GM18507 (cell line): ENCODE measurements at places on chromosomes 5 and 9.

DNA sequence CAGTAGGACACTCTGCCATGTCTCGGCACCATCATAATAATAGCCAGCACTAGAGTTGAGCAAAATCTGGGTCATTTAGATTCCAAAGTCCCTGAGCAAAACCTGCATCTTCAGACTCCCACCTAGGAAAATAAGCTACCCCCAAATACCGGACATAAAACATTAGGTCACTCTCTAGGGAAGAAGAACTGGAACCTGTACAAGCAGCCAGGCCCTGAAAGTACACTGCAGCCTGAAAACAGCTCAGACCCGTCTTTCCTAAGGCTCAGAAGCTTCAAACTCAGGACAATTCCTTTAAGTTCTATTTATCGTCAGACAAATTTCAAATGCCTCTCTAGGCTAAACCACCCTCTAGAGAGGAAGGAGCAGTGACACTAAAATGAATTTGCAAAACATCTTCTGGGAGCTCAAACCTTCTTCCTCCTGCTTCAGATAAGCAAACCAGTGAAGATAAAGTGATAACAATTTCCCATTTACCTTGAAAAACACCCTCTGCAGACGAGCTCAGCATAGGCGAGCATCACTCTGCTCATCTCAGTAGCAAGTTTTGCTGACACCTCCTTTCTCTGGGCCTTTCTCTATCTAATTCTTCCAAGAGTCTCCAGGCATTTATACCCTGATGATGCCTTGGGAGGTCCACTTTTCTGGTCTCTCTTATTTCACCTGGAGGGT lies 34.0 kb downstream of the ADAM19 start:
- DNase-seq, result no peak

DNA sequence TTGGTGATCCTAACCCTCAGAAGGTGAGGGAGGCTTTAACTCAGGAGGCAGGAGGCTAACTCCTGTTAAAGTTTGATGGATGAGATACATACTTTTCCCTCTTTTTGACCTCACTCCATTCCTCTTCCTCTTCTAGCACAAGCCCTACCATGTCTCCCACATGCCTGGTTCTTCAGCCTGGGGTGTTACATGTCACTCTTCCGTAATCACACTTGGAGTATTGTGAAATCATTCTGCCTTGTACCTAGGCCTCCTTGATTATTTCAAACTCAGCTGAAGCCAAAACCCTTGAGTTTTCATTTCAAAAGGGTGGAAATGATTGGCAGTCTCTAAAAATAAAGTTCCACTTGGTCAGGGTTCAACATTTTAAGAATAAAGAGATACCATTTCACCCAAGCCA lies 1.8 kb downstream of the PLAC8L1 start:
- no peak for DNase-seq

GRCh38 chr9:14538526-14538925 lies 154.7 kb downstream of the ZDHHC21 start:
- no peak for DNase-seq

GRCh38 chr5:124162767-124163532 lies 583.5 kb downstream of the ZNF608 start:
- no peak for DNase-seq

- DNase-seq, result no peak
These were observed 50.0 kb downstream of the PTPRD start for GRCh38 chr9:10562581-10563343.

- no peak for DNase-seq
These were observed 64.5 kb upstream of the ERBIN start for GRCh38 chr5:65861830-65862241.

GRCh38 chr9:134847752-134848432 lies 32.7 kb upstream of the FCN2 start:
- DNase-seq, result no peak

DNA sequence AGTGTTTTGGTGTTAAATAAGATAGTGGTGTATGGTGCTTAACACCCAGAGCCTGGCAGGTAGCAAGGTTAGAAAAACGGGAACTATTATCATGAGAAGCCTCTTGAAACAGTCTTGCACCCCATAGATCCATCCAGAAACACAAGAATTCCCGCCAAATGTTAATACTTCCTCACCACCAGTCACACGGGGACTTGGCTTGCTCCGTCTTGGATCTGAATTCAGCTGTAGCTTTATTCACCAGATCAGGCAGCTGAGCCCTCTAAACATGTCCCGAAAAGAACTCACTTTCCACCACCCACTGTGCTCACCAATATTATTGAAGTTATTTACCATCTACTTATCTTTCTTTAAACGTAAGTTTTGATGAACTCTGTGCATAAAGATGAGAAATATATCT lies 101.6 kb upstream of the PTPN3 start:
- DNase-seq, result no peak

- DNase-seq, result no peak
These were observed 218.9 kb downstream of the TMEM161B start for GRCh38 chr5:88049737-88050136.

GRCh38 chr9:92147030-92147851 lies 32.0 kb upstream of the SPTLC1 start:
- peak; percentile 26 for DNase-seq

DNA sequence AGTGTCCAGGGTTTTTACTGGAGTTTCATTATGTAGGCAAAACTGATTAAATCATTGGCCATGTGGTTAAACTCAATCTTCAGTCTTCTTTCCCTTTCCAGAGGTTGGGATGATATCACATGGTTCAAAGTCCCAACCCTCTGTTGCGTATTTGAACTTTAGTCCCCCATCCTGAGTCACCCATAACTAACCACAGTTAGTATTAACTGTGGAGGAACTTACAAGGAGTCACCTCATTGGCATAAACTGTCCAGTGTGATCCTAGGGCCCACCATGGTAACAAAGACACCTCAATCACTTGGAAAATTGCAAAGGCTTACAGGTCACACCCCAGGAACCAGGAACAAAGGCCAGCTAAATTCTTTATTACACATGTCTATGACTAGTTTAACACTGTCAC lies 188.5 kb downstream of the COX7C start:
- no peak for DNase-seq

DNA sequence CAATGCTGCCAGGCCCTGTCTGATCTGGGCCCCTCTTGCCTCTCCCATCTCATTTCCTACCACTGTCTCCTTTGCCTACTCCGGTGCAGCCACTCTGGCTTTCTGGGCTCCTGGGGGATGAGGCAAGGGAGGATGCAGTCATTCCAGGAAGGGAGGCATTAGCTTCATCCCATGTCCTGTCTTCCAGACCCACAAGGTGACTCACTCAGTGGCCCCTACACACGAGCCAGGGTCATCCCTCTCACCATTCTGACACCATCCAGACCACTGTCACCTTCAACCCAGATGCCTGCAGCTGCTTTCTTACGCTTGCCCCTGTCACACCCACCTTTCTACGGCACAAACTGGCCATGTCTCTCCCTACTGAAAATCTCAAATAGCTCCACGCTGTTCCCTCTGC lies 19.1 kb downstream of the ACSL6 start:
- DNase-seq, result no peak

DNA sequence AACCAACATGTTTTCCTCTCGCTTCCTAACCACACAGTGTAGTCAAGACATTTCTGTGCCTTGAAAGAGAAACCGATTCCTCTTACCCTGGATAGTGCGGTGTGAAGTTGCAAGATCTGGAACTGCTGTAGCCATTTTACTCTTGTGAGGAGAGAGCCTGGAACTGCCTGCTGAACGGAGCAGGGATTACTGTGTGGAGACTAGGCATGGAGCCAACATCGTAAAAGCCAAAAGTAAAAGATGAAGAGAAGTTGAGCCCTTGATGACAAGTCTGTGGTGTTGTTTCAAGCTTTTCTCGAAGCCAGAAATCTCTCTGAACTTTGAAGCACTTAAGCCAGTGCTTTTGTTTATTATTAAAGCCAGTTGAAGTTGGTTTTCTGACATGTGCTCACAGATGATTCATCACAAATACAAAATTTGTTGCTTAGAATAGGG lies 110.1 kb upstream of the GRIN3A start:
- DNase-seq, result no peak
